ENCODE measurements at places on chromosomes 16 and 17.

- peak; percentile 24 for DNase-seq
Observed at GRCh38 chr17:66248285-66248684, 19.1 kb upstream of the APOH start.

GRCh38 chr16:2702438-2702825 is 17.6 kb downstream of the PRSS27 start:
- no peak for DNase-seq

DNA sequence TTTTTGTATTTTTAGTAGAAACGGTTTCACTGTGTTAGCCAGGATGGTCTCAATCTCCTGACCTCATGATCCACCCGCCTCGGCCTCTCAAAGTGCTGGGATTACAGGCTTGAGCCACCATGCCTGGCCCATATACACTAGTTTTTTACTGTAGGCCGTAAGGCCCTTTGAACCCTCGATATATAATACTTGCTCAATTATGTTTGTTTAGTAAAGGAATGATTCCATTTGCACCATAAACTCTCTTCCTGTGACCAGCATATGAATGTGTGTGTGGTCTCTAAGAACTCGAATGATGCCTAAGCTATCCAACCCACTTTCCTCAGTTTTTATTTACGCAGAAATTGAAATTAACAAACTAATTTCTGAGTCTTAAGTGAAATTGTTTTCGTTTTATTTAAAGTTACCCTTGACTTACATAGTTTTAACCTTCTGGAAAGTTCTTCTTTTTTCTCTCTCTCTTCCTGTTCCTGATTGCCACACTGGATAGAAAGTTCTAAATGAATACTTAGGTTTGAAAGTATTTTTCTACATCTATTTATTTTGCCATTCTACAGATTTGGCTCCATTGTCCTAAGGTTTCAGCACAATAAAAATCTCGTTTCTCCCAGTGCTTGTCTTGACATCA is 37.9 kb downstream of the PIGL start:
- DNase-seq: no peak

- DNase-seq: no peak
Observed at GRCh38 chr17:45098081-45098868, 34.0 kb downstream of the PLCD3 start.

DNA sequence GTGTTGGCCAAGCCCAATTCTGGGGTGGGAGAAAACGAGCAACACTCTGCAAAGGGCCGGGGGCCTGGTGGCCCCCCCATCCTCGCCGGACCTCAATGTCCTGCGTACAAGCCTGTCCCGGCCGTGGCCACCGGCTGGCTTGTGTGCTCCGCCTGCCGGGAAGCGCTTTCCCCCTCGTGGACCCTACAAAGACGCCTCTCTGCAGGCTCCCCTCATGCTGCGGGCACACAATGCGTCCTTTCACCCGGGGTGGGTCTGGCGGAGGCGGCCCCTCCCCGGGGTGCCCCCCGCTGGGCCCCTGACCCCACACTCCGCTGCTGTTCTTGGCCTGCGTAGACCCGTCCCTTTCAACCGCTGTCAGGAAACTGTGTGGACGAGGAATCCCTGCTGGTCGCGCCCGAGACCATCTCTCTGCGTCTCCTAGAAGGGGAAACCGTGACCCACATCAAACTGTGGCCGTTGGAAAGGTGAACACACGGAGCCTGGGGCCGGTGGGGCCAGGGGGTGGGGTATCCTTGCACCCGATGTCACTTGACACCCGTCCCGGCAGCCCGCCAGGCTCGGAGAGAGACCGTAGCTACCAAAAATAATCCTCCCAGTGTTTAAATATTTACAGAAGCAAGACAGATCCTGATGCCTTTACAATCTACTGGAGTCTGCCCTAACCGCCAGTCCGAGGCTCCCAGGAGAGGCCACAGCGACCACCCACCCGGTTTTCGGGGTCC is 43.6 kb downstream of the TBC1D16 start:
- DNase-seq: peak; percentile 39

DNA sequence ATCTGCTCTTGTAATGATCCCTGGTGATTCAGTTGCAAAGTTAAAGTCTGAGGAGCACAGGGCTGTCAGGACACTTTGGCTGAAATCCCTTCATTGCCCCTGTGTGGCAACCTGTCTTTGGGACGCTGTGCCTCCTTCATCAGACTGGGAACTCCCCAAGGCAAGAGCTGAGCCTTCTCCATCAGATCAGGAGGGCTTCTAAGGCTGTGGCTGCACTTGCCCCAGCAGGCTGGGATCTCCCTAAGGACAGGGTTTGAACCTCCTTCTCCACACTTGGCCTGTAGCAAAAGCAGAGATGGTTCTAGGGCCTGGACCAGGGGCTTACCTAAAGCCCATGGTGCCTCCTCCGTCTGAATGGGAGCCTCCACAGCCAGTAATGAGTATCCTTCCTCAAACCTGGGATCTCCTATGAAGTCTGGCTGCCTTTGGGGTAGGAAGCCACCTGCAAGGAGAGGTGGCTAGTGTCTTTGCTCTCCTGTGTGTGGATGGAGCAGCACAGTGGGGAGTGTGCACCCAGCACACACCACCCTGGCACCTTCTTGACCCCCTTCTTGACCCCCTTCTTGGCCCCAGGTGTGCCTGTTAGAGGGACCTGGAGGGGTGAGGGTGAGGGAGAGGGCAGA is 79.0 kb upstream of the NKD1 start:
- no peak for DNase-seq

GRCh38 chr16:83098536-83098935 is 471.8 kb downstream of the CDH13 start:
- no peak for DNase-seq

- DNase-seq: no peak
Observed at GRCh38 chr17:35912942-35913341, 17.6 kb downstream of the RDM1 start.

GRCh38 chr17:2172077-2172851 is 117.4 kb downstream of the HIC1 start:
- DNase-seq: no peak

GRCh38 chr17:72363089-72363610 is 242.3 kb downstream of the SOX9 start:
- DNase-seq: no peak

DNA sequence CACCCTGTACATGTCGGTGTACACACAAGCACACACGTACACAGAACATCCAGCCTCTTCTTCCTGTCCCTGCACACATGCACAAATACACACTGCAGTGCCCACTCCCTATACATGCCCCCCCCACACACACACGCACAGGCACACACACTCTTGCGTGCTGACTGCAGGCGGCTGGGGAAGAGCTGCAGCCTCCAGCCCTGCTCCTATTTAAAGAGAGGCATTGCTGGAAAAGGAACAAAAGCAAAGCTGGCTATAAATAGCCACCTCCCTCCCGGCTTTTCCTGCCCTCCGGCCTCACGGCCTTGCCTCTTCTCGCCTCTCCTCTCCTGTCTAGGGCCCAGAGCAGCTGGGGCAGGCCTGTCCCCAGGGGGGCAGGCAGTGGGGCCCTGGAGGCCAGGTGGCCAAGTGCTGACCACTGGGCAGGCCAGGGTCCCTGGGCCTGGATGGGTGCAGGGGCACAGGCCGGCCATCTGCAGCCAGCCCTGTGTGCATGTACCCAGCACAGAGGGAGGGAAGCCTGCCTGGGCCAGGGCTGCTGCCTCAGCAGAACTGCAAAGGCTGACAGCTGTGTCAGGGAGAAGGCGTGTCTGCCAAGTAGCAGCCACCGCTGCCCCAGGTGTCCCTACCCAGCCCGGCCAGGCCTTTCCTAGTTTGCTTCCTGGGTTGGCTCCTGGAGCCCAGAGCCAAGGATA is 25.4 kb downstream of the RTN4RL1 start:
- peak; percentile 41 for DNase-seq

GRCh38 chr17:72576289-72576759 is 455.5 kb downstream of the SOX9 start:
- DNase-seq: no peak

GRCh38 chr16:86347090-86347489 is 163.2 kb upstream of the FOXF1 start:
- no peak for DNase-seq

DNA sequence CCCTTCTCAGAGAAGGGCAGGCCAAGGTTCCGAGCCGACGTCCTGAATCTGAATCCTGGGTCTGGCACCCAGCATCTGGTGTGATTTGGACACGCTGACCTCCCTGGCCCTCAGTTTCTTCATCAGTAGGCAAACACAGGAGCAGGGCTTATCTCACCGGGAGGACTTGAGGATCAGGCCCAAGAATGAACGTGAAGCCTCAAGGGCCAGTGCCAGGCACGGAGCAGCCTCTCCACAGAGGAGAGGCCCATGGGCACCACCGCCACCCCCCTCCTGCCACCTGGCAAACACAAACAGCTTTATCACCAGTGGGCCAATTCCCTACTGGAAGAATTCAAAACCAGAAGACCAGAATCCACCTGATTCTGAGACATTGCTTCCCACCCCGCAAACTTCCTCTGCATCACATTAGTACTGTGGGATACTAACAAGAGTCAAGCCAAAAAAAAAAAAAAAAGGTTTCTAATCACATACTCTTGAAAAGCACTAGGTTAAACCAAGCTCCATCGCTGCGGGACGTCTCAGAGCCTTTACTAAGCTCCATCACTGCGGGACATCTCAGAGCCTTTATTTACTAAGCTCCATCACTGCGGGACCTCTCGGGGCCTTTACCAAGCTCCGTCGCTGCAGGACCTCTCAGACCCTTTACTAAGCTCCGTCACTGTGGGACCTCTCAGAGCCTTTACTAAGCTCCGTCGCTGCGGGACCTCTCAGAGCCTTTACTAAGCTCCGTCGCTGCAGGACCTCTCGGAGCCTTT is 68.0 kb upstream of the DOC2B start:
- DNase-seq: no peak

GRCh38 chr16:1381612-1382406 is 30.1 kb downstream of the GNPTG start:
- no peak for DNase-seq

DNA sequence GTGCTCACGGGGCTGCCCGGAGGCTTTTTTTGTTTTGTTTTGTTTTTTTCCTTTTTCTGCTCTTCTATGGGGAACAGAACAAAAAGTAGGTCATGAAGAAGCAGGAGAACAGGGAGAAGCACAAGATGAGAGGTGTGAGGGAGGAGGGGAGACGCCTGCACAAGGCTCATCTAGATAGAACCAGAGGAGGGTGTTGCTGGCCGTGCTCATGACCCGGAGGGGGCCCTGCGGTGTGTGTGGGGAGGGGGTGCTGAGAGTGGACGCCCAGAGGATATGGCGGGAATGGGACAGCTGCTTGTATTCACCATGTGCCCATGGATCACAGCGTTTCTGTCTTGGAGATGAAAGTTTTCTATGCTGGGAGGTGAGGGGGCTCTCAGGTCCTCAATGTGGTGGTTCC is 183.7 kb downstream of the FOXL1 start:
- DNase-seq: no peak

DNA sequence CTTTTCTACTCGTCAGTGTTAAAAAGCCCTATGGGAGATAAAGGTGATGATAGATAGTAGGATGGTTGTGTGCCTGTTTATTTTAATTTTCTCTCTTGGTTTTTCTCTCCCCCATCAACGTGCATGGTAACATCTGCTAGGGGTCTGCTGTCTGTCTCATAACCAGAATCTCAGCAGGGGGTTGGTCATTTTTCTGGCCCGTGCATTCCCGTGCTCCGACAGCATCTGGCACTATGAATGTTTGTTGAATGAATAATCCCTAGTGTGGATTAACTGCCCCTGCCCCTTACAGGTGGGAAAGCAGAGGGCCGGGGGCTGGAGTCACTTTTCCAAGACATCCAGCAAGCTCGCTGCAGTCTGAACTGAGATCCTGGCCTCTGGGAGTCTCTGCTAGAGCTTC is 6.3 kb downstream of the CA5A start:
- no peak for DNase-seq

DNA sequence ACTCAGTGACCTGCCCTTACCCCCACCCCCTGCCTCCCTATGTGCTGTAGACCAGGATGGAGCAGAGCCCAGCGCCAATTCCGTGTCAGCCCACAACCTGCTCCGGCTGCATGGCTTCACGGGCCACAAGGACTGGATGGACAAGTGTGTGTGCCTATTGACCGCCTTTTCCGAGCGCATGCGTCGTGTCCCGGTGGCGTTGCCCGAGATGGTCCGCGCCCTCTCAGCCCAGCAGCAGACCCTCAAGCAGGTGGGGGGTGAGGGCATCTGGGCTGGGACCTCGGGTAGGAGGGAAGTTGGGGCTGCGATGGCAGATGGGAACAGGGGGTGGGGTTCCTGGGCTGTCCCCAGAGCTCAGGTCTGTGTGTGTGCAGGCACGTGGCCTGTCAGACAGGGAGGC is 6.3 kb upstream of the CACNA1G start:
- DNase-seq: no peak

- no peak for DNase-seq
Observed at GRCh38 chr16:22031483-22032083, 23.7 kb downstream of the MOSMO start.

DNA sequence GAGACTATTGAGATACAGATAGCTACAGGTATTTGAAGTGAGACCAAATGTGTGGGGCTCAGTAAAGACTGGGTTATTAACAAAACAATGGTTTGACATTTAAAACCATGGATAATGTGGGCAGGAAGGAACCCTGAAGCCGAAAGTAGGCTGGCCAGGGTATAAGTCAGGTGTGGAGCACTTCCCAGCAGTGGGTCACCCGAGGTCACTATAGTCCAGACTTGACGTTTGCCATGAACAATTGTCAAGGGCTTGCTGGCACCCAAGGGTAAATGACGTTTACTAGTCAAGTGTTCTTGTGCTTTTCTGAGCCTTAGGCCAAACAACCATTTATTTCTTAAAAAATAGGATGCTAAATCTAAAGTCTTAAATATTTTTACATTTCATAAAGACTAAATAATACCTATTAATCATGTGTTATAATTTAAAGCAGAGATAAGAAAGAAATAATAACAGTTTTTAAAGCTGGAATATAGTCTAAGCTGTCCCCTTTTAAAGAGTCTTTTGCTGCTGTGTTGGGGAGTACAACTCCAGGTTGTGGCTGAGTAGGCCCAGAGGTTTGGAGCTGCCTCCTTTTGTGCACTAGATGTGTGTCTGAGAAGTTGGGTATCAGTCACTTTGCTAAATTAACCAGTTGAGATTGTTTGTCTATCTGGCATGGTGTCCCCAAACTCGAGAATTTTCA is 15.7 kb downstream of the ALDH3A2 start:
- DNase-seq: no peak

DNA sequence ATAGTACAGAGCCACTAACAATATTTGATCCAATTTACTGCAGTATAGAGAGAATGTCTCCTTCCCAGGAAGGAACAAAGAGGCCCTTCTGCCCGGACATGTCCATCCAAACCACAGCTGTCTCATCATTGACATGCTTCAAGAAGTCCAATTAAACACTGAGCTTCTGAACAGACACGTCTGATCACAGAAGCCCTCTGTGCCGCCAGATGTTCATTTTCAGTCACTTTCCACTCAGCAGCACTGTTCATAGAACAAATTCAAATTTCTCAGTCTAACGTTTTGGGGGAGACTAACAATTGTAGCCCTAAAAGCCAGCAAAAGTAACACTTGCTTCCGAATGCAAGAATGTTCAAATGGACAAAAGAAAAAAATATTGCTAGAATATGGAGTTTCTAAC is 15.3 kb downstream of the ZC3H7A start:
- DNase-seq: peak; percentile 38

- DNase-seq: no peak
Observed at GRCh38 chr17:81130385-81131361, 34.6 kb upstream of the PVALEF start.

- no peak for DNase-seq
Observed at GRCh38 chr17:76268015-76268749, 3.0 kb downstream of the UBALD2 start.
